Vagina (tissue), 2 donors: ENCODE measurements at places on chromosomes 7 and 10.

GRCh38 chr10:58743466-58744115 lies 230.9 kb downstream of the BICC1 start:
- DNase-seq, result no peak

DNA sequence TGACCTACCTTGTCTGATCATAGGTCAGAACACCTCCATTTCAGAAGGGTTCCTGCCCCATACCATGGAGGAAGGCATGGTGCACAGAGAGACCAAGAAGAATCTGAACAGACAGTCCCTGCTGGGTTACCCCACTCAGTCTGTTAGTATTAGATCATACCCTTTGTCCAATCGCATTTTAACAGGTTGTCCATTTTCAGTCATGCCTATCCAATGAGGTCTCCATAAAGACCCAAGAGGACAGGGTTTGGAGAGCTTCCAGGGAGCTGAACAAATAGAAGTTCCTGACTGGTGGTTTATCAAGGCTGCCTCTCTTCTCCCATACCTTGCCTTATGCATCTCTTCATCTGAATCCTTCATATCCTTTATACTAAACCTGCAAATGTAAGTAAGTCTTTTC lies 21.2 kb upstream of the SLC16A12 start:
- DNase-seq, result no peak

- no peak for DNase-seq
Observed at GRCh38 chr7:90413185-90413528, 9.9 kb downstream of the CLDN12 start.

- DNase-seq, result no peak
Observed at GRCh38 chr7:117251687-117252086, 71.2 kb downstream of the WNT2 start.

GRCh38 chr10:71367271-71367670 lies 29.4 kb upstream of the CDH23 start:
- DNase-seq, result no peak

DNA sequence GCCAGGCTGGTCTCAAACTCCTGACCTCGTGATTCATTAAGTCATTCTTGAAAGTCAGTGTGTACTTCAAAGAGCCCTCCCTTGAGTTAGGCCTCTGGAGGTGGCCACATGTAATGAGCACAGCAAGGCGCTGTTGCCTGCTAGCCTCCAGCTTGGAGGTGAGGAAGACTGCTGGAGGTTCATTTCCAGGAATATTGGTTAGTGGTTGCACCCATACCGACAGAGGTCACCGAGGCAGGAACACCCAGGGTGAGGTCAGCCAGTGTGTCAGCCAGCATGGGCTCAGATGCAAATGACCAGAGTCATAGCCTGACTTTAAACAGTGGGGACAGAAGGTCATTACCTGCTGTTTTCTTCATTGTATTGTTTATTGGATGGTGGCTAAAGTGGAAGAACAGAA lies 85.0 kb downstream of the PLPP4 start:
- no peak for DNase-seq

DNA sequence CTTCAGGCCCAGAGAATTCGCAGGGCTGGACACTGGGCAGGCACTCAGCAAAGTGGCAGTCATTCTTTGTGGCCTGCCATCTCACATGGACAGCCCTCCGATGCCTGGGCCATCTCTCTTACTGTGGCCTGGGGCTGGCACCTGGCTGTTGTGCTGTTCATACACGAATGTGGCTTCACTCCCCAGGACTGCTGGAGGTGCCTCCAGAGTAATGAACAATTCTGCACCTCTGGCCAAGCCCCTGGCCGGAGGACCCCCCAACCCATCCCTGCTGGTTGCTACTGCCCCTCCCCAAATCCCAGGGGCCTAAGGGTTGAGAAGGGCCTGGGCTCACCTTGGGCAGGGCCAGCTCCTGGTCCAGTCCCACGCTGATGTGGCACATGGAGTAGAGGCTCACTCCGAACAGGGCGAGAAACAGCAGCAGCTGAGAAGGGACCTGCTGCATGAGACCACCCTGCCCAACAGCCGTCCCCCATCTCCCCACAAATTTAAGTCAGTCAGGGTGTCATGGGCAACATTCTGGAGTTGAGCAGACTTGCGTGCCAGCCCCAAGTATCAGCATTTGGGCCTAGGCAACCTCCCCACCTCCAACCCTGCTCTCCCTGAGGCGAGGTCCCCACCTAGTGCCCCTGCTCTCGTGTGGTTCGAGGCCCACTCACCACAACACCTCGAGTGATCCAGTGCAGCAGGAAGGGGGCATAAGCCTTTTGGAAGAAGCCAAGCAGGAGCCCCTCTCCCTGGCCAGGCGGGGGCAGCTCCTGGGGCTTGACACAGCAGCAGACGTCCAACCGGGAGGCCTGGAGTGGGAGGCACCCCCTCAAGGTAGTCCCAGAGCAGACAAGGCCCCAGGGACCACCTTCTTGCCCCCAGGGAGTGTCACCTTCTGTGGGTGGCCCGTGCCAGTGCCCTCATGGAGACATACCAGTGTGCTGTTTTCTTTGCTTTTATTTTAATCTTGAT lies 9.4 kb downstream of the NPC1L1 start:
- no peak for DNase-seq

GRCh38 chr10:97396056-97396455 lies 5.1 kb downstream of the RRP12 start:
- no peak for DNase-seq

- no peak for DNase-seq
Observed at GRCh38 chr10:126749015-126749655, 78.6 kb upstream of the C10orf90 start.

GRCh38 chr10:73263693-73264347 lies 11.4 kb upstream of the MRPS16 start:
- DNase-seq, result no peak

DNA sequence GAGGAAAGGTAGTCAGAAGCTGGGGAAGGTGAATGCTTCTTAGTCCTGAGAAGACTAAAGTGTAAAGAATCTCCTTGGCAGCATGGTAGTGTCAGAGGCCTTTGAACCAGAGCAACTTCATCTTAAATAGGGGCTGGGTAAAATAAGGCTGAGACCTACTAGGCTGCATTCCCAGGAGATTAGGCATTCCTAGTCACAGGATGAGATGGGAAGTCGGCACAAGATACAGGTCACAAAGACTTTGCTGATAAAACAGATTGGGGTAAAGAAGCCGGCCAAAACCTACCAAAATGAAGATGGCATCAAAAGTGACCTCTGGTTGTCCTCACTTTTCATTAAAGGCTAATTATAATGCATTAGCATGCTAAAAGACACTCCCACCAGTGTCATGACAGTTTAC lies 351.6 kb downstream of the LRRTM3 start:
- no peak for DNase-seq

DNA sequence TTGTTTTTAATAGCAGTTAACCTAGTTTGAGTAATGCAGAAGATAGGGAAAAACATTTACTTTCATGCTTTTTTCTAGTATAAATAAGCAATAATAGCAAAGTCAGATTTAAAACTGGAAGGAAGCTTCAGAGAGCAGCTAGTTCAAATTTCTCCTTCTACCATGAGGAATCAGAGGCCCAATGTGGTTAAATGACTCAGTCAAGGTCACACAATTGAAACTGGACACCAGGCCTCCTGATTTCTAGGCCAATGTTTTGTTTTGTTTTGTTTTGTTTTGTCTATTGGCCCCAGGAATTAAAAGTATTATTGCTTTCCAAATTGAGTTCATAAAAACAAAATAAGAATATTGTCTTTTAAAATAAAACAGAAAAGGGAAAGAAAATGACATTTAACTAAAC lies 122.3 kb downstream of the TRIL start:
- DNase-seq, result no peak

DNA sequence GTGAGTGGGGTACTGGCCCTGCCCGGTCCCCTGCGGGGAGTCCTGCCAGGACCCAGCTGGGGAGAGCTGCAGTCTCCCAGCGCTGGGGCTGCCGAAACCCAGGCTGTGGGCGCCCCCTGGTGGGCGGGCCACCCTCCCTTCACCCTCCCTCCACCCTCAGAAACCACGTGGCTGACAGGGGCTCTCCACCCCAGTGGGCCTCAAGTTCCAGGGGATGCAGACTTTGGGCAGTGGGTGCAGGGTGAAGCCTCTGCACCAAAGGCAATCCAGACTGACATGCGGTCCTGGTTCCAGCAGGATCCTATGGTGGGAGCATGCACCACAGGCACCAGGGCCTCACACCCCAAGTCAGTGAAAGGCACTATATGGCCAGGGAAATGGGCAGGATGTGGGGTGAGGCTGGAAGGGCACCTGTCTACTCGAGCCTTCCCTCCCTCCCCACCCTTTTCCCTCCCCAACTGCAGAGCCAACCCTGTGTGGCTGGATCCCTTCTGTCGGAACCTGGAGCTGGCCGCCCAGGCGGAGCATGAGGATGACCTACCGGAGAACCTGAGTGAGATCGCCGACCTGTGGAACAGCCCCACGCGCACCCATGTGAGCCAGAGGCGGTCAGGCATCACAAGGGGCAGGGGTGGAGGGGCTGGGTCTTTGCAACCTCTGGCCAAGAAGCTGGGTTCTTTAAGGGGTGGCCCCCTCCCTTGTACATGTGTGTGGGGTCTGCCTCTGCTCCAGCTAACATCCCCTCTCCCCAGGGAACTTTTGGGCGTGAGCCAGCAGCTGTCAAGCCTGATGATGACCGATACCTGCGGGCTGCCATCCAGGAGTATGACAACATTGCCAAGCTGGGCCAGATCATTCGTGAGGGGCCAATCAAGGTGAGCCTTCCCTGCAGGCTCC lies 38.8 kb downstream of the PSAP start:
- DNase-seq, result no peak

DNA sequence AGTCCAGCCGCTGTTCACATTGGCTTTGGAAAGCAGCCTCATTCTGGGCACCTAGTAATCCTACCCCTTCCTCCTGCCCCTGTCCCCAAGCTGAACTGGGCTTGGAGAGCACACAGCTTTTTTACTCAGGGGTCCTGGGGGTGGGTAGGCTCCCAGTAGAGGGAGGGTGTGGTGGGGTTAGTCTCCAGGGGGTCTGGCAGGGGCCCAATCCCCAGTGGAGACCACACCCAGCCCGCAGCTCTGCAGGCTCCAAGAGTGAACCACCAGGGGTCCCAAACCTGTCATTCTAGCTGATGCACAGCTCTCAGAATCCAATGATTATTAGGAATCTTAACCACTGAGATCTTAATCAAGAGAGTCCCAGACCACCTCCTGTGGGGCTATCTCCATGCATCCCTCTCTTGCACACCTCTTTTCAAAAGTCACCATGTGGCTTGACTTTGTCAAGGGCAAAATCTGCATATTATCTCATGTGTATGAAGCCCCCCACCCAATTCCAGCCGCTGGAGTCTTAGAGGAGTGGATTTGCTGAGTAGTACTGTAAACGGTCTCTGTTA lies 2.7 kb downstream of the HOXA11 start:
- DNase-seq, result no peak

DNA sequence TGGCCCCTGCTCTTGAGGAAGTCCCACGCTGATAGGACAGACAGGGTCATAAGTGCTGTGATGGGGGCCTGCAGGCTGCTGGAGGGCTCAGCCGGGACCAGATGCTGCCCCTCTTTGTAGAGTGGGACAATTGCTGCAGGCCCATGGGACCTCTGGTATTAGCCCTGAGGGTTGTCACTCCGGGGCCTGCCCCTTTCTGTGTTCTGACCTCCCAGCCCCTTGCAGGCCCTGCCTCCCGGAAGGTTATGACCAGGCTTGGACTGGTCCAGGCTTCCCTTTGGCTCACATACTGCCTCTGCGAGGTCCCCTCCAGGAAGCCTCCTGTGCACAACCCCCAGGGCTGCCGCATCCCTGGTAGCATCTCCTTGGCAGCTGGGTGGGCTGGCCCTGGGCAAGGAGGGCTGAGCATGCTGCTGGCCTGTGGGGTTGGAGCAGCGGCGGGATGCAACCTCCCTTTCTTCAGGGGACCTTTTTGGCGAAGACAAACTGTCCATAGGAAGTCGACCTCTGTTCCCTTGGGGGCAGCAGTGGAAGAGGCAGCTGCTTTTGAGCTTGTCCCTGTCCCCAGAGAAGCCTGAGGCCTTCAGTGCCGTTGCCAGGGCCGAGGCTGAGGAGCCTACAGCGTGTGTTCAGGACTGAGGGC lies 8.8 kb downstream of the LIMK1 start:
- DNase-seq, result no peak

GRCh38 chr7:6232534-6232933 lies 39.9 kb downstream of the CYTH3 start:
- no peak for DNase-seq

DNA sequence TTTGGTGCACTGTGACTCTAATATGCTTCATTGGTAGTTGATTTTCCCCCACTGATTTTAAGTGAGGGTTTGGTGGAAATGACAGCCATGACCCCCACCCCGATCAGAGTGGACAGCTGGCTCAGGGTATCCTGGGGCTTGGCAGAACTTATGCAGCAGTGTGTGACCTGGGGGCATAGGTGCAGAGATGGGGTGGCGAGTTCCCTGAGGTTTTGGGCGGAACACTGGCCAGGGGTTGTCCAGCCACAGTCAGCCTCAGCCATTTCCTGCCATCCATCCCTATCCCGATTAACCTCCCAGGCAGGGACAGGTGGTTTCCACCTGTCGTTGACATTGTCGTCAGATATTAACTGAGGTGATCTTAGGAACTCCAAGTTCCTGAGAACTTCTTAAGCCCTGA lies 155.8 kb upstream of the CHST15 start:
- no peak for DNase-seq

GRCh38 chr7:4939971-4940728 lies 18.8 kb downstream of the MMD2 start:
- DNase-seq, result no peak

- DNase-seq, result no peak
Observed at GRCh38 chr7:18420748-18421147, 74.8 kb upstream of the HDAC9 start.

DNA sequence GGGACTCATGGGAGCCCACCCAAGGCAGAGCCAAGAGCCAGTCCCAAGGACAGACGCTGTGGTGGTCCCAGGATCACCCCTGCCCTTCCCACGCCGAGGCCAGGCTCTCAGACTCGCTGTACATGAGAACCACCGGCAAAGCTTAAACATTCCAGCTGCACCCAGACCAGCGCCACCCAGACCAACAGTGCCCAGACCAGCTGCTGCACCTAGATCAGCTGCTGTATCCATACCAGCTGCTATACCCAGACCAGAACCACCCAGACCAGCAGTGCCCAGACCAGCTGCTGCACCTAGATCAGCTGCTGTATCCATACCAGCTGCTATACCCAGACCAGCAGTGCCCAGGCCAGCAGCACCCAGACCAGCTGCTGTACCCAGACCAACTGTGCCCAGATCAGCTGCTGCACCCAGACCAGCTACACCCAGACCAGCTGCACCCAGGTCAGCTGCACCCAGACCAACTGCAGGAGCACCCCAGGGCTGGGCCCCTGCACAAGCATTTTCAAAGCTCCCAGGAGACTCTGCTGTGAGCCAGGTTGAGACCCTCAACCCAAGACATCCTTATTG lies 47.9 kb upstream of the CNPY1 start:
- DNase-seq, result no peak

GRCh38 chr10:91575044-91575610 lies 57.7 kb downstream of the PPP1R3C start:
- DNase-seq, result no peak

DNA sequence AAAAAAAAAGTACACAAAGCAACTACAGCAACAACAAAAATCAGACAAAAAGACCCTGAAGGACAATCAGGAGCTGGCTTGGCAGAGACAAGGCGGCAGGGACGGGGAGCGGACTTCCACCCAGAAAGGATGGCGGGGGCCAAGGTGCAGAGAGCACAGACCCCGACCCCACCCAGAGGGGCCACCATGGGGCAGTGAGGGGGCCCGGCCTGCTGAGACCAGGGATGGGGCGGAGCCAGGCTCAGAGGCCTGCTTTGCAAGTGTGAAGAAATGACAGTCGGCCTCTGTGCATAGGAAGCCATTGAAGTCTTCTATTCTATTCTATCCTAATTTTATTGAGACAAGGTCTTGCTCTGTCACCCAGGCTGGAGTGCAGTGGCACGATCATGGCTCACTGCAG lies 82.0 kb downstream of the ELFN1 start:
- DNase-seq, result no peak
